T-cell (primary cell): ENCODE measurements at places on chromosomes 11 and 22.

DNA sequence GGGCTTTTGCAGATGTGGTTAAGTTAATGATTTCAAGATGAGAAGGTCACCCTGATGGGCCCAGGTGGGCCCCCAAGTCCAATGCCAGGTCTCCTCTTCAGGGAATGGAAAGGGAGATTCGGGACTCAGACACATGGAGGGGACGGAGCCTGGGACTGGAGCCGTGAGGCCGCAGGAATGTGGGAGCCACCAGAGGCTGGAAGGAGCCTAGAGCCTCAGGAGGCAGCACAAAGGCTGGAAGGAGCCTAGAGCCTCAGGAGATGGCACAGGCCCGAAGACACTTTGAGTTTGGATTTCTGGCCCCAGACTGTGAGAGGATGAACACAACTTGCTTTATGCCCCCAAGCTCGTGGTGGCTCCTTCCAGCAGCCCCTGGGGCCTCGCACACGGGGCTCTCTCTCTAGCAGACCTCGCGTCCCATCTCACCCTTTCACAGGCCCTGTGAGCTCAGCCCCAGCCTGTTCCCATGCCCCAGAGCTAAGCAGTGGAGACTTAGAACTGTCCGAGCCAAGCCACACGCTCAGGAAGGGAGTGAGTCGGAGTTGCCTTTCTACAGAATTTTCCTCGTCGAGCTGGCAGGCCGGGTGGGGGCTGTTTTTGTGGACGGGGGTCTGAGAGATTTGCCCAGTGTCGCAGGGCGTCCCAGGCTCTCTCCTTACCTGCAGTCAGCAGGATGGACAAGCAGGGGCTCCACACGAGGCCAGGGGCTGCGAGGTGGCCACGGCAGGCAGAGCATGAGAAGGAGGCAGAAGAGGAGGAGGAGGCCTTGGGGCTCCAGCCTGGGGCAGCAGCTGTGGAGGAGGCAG lies 937.6 kb downstream of the BRD1 start:
- DNase-seq = no peak

DNA sequence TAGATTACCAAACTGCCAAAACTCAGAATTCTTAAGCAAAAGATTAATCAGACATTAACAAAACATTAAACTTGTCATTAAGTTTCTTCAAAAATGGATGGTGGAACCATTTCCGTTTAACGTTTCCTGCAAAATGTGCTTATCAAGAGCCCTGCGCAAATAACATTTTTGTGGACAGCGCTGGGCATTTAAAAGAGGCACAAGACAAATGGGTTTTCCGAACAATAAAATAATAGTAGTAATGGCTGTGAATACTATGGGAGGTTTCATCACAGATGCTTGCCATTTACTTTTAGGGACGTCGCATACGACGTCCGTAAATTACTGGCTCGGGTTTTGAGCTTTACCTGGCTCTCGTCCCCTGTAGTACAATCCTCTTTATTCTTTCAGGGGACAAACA lies 1.1 kb downstream of the NPAT start:
- no peak for DNase-seq

GRCh38 chr11:122720107-122720881 lies 64.8 kb downstream of the UBASH3B start:
- DNase-seq = no peak

DNA sequence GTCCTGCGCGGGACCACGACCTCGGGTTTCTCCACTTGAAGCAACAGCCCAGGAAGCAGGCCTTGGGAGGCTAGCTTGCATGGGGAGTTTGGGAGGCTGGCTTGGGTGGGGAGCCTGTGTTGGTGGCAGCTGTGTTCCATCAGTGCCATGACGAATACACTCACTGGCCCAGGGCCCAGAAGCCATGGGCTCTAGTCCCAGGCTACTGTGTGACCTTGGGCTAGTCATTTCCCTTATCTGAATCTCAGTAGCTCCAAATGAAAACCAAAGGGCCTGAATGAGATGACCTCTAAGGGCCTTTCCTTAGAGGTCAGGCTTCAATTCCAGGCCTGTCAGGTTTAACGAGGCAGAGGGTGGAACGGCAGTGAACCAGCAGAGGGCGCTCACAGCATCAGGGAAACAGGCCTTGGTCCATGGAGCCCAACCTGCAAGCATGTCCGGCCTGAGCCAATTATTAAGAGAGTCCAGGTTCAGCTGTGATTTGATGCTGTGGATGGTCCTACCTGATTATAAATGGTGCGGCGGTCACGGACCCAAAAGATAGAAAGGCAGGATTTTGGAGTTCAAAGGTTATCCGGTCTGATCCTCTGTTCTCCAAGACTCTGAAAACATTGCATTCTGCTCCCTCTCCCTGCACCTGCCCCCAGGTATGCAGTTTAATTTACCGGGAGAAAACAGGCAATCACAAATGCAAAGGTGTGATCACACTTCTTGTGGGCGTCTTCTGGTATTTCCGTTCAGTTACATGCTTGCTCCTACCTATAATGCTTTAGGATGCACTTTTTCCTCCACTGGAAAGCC lies 15.9 kb downstream of the PTPN5 start:
- DNase-seq = peak; percentile 30

DNA sequence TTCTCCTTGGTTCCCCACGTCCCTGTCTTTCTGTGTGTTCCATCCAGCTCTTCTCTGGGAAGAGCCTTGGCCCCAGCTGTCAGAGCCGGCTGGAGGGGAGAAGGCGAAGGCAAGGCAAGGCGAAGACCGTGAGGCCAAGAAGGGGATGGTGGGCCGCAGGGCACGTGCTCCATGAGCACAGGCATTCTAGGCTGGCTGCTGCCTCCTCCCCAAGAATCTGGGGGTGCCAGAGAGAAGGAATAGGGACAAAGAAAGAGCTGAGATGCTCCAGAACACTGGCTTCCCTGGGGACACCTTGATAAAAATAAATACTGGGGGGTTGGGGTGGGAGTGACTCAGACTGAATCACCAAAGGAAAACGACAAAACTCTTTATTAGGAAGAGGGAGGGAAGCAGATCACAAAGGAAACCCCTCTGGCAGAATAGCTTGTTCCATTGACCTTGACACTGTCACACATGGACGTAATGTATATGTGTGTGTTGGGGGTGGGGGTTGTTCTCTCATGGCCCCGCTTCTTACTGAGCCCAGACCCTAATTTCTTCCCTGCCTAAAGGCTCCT lies 52.5 kb downstream of the NECTIN1 start:
- no peak for DNase-seq

DNA sequence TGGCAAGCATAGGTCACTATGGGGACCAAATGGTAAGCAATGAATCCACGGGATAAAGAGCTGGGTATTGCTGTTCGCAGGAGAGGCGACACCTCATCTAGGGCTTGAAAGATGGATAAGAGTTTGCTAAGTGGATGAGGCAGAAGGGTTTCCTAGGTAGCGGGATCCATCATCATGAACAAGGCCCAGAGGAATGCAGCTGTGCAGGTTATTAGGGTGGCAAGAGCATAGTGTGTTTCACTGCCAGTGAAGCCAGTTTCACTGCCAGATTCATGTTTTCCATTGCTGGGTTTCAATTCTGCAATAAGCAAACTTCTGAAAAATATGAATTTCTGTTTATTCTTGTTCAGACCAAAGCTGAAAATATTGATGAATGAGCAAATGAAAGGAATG lies 27.2 kb downstream of the WEE1 start:
- no peak for DNase-seq

GRCh38 chr11:94017446-94017845 lies 3.7 kb upstream of the HEPHL1 start:
- DNase-seq = no peak

DNA sequence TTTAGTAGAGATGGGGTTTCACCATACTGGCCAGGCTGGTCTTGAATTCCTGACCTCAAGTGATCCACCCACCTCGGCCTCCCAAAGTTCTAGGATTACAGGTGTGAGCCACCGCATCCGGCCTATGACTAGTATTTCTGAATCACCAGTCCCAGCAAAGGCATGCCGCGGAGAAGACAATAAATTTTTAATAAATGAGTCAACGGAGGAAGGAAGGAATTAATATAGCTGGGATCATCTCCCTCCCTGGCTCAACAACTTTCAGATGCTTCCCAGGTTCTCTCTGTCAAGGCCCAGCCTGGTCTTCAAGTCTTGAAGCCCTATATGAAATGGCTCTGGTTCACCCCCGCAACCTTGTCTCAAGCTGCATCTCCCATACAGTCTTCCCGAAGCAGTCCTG lies 45.7 kb downstream of the CYTH4 start:
- DNase-seq = no peak

- no peak for DNase-seq
Measured at GRCh38 chr11:119130662-119131061, 9.3 kb downstream of the HINFP start.

- peak; percentile 94 for DNase-seq
Measured at GRCh38 chr11:134068829-134069425, at the start of gene JAM3. Gene JAM3, plus strand, starts transcription at chr11:134069072. Its CDS starts 12 bp downstream, at chr11:134069084.

DNA sequence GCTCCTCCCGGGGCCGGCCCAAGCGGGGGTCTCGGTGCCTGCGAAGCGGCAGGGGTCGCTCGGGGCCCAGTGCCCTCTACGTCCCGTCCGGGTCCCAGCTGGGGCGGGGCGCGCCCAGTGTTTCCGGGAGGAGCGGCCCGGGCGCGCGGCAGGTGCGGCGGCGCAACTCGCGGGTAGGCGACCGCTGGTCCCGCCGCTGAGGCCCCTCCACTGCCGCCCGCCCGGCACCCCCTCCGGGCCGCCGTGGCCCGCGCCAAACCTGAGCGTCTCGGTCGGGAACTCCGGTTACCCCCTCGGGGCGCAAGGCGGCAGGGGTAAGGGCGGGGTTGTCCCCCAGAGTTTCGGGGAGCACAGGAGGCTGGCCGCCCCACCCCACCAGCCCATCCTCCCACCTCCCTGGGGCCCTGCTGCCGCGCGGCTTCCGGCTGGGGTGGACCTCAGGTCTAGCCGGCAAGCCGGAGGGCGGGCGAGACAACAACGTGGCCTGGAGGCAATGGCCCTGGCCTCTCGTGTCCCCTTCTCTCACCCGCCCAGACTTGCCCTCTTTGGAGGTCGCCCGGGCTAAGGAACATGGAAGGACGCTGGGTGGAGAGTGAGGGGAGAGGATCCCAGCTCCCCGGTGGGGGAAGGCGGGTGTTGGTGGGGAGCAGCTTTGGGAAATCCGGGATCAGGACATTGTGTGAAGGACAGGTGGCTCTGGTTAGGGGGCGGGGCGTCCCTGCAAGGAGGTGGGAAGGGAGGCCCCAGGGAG lies 398 bp upstream of the CRACR2B start:
- no peak for DNase-seq

DNA sequence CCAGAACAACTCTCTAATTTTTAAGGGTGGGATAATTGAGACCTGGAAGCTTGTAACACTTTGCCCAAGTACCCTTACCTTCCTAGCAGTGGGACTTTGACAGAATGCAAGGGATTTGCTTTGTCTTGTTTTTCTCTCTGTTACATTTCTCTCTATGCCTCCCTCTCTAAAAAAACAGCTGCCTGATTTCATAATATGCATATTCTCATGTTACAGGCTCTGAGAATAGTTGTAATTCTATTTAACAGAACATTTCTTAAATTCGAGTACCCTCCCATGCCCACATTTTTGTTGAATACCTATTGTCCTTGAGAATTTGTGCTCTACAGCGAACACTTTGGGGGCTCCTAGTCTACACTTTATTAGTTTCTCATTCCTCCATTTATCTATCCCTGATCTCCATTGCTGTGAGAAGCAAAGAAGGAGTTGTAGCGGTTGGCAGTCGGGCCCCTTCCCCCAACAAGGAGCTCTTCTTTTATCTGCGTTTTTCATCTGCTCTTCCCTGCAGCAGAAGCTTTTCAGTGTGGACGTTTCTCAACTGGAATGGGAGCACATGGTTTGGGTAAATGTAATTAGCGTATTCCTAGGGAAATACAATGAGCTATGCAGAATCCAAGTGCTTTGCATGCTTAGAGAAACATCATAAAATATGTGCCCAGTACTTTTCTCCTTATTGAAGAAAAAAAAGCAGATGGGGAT lies 117.7 kb upstream of the CCDC90B start:
- DNase-seq = no peak

- no peak for DNase-seq
Measured at GRCh38 chr11:120547316-120547715, 35.8 kb downstream of the GRIK4 start.

GRCh38 chr11:1202776-1203504 lies 19.9 kb upstream of the MUC5B start:
- DNase-seq = no peak

DNA sequence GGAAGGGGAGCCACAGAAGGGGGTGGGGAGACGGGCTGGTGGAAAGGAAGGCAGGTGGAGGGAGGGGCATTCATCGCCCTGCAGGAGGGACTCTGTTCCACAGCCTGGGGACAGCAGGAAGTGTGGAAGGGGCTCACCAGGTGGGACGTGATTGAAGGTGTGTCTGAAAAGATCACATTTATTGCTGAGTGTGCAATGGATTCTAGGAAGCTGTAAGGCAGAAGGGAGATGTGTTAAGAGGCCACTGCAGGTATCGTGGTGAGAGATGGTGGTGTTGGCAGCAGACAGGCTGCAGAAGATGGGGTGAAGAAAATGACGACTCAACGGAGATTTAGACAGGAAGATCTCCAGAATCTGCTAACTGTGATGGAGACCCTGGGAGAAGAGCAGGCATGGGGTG lies 537.4 kb downstream of the MN1 start:
- no peak for DNase-seq

GRCh38 chr11:69094915-69095290 lies 46.2 kb downstream of the TPCN2 start:
- DNase-seq = no peak

GRCh38 chr22:44442851-44443595 lies 55.0 kb downstream of the RTL6 start:
- no peak for DNase-seq

DNA sequence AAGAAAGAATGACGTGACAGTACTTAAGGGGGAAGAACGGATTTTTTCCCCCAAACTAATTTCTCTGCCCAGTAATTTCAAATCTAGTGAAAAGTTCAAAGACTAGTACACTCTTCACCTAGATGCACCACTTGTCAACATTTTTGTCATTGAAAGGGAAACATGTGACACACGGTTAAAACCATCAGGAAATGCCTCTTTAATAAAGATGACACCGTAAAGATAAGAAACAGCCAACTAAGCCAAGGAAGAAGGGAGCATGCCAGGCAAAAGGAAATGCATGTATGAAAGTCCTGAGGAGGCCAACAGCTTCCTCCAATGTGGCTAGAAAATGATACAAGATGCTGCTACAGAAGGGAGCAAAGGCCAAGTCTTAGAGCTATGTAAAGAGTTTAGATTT lies 49.4 kb downstream of the RSF1 start:
- DNase-seq = no peak

- no peak for DNase-seq
Measured at GRCh38 chr22:25236417-25236816, 17.0 kb downstream of the CRYBB2 start.

DNA sequence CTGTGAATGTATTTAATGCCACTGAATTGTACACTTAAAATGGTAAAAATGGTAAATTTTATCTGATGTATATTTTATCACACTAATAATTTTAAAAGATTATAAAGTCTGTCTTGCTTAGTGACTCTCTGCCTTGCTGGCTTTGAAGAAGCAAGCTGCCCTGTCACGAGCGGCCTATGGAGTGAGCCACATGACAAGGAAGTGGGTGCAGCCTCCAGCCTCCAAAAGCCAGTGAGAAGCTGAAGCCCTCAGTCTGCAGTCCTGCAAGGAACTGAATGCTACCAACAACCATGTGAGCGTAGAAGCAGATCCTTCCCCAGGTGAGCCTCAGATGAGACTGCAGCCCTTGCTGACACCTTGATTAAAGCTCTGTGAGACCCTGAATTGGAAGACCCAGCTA lies 20.0 kb downstream of the C11orf24 start:
- DNase-seq = no peak
